ENCODE measurements at places on chromosomes 1 and 21.
A peak's percentile ranks its signal among the peaks of the same experiment; 100 is the strongest.

DNA sequence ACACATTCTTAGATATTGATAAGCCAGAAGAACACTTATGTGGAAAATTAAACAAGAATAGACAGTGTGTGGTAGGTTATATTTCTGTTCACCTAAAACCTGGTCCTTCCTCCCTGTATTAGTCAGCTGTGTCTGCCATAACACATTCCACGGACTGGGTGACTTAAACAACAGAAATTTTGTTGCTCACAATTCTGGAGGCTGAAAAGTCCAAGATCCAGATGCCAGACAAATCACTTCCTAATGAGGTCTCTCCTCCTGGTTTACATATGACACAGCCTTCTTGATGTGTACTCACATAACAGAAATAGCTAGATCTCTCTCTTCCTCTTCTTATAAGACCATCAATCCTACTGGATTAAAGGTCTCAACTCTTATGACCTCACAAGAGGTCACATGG lies 25.7 kb downstream of the JMJD4 start:
- DNase-seq = no peak

DNA sequence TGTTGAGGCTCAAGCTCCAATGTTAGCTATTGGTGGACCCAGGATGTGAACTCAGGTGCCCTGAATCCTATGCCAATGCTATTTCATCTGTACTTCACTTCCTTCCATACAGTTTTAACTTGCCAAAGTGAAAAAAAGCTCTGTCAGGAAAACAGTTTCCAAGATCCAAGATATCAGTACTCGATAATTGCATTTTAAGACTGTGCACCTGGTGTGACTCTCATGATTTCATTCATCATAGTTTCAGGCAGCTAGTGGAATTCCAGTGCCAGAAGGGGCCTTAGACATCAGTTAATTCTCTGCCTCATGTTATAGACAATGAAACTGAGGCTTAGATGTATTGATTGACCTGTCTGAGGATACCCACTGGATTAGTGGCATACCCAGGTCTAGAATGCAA lies 26.5 kb upstream of the LEPR start:
- no peak for DNase-seq

- no peak for DNase-seq
These were observed 37.4 kb upstream of the SLC30A1 start for GRCh38 chr1:211616231-211616964.

DNA sequence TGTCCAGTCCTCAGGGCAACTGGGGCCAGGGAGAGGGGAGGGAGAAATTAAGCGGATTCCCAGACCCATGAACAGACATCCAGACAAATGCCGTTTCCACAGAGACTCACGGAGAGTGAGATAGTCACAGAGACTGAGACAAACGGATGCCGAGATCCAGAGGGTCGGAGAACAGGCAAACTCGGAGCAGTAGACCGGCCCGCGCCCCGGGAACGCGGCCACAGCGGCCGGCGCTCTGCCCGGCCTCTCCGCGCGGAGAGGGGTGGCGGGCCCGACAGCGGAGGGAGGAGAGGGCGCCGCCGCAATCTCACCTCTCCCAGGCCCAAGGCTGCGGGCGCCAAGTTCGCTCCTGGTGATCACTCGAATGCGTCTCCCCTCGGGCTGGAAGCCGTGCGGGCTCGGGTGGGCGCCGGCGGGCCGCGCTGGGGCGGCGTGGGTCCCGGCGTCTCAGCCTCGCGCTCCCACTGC lies 831 bp upstream of the FOXD2 start:
- DNase-seq = peak; percentile 33

DNA sequence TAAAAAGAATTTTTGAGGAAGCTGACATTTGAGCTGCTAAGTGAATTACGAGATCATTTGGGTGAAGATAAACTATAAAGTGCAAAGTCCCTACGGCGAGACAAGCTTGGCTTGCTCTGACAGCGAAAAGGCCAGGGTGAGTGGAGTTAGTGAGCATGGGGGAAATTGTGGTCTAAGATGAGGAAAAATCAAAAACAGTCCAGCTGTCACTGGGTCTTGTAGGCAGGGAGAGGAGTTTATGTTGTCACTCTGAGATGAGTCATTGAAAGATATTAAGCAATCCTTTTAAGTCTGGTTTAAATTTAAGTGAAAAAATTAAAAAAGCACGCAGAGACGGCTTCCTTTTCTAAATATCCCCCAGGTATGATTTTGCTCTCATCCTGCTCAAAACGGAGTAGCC lies 601.9 kb downstream of the MRPL39 start:
- no peak for DNase-seq

DNA sequence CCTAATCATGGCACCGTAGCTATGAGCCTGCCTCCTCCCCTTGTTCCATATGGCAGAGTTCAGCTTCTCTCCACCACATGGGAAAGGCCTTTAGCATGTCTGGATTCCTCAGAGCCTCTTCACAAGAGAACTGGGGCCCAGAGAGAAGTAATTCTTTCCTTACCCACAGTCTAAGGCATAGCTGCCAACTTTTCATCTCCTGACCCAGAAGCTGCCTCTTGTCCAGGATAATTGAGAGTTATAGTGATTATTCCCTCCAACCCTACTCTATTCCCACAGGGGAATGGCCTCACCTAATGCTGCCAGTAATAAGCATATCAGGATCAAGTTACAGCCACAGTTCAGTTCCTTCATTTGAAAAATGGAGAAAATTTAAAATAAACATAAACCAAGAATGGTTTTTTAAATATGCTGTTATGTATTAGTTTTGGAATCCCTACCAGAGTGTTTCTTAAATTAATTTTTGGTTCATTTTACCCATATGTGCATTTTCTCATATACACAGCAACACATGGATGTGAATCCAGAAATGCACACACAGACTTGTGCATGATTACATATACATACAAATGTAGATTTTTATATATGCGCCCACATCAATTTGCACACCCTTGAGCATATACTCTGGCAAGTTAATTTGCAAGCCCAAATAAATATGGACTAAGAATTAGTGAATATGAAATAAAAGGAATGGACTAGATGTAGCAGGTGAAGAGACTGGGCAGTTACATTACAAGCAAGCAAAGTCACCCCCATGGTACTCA lies 63.9 kb upstream of the WARS2 start:
- no peak for DNase-seq

GRCh38 chr1:168742386-168742785 lies 13.4 kb upstream of the DPT start:
- no peak for DNase-seq

GRCh38 chr1:10459184-10459583 lies 9.4 kb downstream of the CORT start:
- peak; percentile 83 for DNase-seq

GRCh38 chr21:27306206-27306605 lies 339.3 kb upstream of the ADAMTS5 start:
- no peak for DNase-seq

GRCh38 chr1:1283821-1284220 lies 3.6 kb downstream of the SCNN1D start:
- DNase-seq = peak; percentile 48

GRCh38 chr1:202965422-202965821 lies 1.6 kb downstream of the CYB5R1 start:
- no peak for DNase-seq

- no peak for DNase-seq
These were observed 71.5 kb downstream of the NR5A2 start for GRCh38 chr1:200099040-200099439.

GRCh38 chr1:150576794-150577556 lies 2.4 kb downstream of the MCL1 start:
- no peak for DNase-seq

GRCh38 chr1:10835822-10836421 lies 39.5 kb upstream of the CASZ1 start:
- peak; percentile 40 for DNase-seq

DNA sequence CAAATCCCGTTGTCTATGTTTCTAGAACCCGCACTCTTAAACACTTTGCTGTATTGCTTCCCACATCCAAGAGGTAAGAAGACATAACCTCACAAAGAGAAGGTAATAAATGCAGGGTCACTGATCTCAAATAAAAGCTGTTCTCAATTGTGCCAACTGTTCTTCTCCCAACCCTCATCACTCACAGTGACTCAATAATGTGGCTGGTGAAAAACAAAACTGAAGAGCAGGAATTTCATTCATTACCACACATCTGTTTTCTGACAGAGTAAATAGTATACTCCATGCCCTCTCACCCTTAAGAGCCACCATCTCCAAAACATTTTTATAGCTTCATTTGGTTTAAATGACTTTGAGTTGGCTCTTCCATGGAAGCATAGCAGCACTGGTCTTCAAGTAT lies 6.2 kb upstream of the ERICH3 start:
- DNase-seq = no peak

DNA sequence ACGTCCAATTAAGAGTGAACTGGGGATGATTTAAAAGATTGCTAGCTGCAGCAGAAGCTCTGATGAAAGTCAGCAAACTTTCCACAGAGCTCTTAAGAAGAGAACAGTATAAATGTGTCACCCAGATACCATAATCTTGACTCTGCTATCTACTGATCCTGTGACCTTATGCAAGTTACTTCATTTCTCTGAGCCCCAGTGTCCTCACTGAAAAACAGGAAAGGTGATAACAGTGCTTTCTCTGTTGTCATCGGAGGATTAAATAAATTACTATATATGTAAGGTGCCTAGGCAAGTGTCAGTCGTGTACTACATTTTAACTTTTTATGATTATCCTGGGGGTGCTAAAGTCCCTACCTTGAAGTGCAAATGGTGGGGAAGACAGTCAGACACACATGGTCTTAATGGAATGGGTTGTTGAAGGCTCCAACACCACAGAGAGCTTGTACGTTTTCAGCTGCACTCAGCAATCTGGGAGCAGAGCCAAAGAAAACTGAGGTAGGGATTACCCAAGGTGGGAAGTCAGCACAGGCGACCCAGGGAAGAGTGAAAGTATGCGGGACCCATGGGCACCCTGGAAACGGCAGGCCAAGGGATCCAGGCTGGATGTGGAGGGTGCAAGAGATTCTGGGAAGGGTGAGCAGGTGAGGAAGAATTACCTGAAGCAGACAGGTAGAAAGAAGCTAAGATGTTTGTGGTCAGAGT lies 82.8 kb downstream of the DTL start:
- peak; percentile 41 for DNase-seq

DNA sequence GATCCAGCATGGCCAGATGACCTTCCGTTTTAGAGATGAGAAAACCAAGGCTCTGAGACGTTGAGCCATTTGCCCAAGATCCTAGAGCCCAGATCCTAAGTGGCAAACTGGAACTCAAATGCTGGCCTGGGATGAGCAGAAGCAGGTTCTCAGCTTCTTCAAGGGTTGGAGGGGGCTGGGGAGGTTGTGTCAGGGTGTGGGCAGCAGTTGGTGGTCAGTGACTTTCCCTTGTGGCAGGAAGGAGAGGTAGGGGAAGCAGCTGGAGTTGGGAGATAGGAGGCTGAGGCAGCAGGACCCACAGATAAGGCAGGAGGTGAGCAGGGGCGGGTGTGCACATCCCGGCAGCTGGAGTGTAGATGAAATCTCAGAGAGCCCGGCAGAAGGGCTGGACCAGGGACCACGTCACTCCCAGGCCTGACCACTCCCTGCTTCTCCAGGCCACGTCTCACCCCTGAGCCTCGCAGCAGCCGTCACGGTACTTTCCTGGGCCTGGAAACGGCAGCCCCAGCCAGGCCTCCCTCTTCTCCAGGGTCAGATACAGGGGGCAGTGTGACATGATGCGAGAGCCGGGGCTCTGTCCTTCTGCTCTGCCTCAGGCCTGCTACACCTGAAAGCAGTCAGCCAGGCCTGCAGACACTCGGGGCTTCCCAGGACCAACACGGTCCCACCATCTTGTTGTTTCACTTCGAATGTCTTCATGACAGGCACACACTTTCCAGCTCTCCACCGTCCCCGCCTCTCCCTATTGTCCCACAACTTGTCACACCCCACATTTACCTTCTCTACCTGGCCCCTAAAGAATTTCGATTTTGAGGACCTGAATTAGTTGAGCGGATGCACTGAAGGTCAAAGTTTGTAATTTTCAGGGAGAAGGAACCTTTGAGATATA lies 11.5 kb upstream of the LAPTM5 start:
- DNase-seq = peak; percentile 99

DNA sequence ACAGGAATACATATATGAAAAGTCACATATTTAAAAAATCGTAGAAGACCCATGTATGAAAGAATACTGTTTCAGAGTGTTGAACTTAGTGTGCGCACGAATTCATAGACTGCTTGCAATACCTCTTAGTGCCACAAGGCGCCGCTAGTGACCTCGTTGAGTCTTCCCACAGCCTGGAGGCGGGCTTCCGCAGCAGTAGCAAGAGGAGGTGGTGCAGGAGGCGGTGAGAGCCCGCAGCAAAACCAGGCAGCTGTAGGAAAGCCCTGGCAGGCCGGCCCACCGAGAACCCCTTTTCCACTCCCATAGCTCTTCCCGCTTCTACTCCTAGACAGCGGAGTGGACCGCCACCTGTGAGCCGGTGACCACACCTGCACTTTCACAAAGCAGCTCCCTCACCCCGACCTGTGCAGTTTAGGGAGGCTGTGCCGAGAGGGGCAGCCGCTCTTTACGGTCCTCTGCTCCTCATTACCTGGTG lies 23.5 kb downstream of the MTARC1 start:
- DNase-seq = peak; percentile 92

GRCh38 chr1:201578008-201578888 lies 39.3 kb downstream of the NAV1 start:
- peak; percentile 89 for DNase-seq

DNA sequence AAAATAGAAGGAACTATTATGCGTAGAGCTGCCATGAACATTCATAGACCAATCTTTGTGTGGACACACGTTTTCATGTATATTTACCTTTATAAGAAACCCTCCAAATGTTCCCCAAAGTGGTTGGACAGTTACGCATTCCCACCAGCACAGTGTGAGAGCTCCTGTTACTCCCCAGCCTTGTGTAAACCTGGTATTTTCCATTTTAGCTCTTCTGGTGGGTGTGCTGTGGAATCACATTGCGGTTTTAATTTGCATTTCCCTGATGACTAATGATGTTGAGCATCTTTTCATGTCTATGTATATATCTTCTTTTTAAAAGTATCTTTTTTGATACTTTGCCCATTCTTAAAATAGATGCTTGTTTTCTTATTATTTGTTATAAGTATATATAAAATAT lies 3.2 kb upstream of the UBASH3A start:
- DNase-seq = no peak

DNA sequence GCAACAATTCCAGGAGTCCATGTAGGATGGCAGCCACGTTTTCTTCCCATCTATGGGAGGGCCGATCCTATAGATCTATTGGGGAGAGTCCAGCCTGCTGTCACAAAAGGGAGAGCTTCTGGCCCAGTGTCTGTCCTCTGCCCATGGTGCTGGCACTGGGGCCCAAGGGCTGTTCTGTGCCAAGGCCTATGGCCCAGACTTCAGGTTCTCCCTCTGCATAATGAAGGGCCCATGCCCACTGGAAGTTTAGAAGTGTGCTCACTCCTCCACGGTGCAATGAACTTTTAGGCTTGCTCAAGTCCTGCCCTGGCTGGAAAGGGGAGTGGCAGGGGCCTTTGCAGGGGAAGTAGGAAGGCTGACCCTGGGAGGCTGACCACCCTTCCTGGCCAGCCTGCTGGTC lies 44.1 kb upstream of the ATP2B4 start:
- no peak for DNase-seq

DNA sequence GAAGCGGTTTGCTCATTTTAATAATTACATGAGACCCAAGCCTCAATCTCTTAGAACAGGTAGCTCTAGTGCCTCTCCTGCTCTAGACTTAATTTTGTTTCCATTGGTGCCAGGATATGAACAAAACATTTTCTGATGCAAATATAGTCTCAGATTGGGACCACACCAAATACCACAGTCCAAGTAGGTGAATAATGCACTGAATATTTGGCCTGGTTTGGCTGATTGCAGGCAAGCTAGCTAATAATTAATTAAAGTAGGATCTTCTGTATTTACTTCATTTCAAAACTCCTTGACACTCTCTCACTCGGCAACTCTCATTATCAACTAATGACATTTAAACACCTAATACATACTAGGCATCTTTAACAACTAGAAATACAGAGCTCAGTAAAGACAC lies 219.6 kb downstream of the LTN1 start:
- DNase-seq = no peak

GRCh38 chr21:28738420-28738704 lies 254.3 kb downstream of the LTN1 start:
- no peak for DNase-seq
